ENCODE measurements at places on chromosomes 5 and 9.

GRCh38 chr5:153601377-153601776 is 110.9 kb downstream of the GRIA1 start:
- no peak for DNase-seq

- DNase-seq = no peak
These were observed 11.6 kb upstream of the WHRN start for GRCh38 chr9:114516913-114517312.

GRCh38 chr9:96567203-96567700 is 52.4 kb downstream of the CDC14B start:
- DNase-seq = peak; percentile 50

DNA sequence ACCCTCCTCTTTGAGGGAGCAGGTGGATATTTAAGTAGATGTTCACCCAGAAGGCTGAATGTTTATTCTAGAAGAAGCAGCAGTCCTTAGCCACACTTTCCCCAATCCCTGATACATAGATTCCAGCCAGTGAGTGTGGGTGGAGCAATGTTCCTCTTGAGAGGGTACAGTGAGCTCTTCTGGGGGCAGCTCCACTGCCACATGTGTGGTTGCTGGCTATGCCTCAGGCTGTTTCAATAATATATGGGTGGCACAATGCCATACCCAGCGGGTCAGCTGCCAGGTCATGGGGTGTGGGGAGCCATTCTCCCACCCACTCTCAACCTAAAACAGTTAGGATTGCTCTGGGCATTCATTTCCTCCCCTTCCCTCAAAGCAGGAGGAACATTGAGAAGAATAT is 61.6 kb upstream of the DAB2 start:
- no peak for DNase-seq

GRCh38 chr5:88818296-88818695 is 64.7 kb downstream of the MEF2C start:
- DNase-seq = no peak

- DNase-seq = no peak
These were observed at the start of gene IFNB1 for GRCh38 chr9:21077781-21078180. Gene IFNB1 (minus strand): TSS chr9:21077942. CDS start chr9:21077869, 73 bp downstream.

DNA sequence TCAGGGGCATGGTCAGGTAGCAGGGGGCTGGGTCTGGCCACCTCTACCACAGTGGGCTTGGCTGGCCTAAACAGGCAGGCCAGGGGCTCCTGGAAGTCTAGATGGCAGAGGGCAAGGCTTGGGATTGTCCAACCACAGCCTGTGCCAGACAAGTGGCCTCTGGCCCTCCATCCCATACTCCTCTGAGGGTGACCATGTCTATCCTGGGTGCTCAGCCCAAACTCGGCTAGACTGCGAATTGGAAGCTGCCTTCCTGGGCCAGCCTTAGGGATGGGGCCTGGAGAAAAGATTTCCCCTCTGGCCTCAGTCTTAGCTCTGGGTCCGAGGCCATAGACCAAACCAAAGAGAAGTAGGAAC is 110.5 kb downstream of the PHF2 start:
- DNase-seq = no peak

GRCh38 chr9:129570450-129571297 is 50.2 kb downstream of the C9orf50 start:
- no peak for DNase-seq

DNA sequence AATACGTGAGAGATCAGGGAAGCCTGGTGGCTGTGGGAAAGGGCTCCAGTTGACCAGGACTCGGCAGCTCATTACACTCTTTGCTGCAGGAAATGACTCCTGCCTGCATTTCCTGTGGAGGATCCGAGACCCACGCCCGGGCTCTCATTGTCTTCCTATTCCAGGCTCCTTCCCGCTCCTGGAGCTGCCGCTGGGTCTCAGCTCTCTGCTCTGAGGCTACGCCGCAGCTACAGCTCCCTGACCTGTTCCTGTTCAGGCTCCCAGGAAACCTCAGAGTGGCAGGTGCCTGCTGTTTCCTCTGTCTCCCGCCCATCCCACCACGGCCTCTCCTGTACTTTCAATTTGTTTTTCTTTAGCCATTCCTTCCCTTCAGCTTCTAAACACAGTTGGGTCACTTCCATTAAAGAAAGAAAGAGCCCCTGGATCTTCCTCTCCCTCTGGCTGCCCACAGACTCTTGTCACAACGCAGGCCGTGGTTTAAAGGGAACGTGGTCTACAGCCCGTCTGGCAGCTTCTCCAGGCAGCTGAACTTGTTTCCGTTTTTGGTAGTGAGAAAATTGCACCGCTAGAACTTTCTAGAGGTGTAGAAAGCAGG is 71.5 kb downstream of the IL6ST start:
- DNase-seq = no peak

DNA sequence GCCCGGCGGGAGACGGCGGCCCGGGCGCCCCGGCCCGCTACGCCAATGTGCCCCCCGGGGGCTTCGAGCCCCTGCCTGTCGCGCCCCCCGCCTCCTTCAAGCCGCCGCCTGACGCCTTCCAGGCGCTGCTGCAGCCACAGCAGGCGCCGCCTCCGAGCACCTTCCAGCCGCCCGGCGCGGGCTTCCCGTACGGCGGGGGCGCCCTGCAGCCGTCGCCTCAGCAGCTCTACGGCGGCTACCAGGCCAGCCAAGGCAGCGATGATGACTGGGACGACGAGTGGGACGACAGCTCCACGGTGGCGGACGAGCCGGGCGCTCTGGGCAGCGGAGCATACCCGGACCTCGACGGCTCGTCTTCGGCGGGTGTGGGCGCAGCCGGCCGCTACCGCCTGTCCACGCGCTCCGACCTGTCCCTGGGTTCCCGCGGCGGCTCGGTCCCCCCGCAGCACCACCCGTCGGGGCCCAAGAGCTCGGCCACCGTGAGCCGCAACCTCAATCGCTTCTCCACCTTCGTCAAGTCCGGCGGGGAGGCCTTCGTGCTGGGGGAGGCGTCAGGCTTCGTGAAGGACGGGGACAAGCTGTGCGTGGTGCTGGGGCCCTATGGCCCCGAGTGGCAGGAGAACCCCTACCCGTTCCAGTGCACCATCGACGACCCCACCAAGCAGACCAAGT is 723 bp downstream of the SNX18 start:
- peak; percentile 47 for DNase-seq

DNA sequence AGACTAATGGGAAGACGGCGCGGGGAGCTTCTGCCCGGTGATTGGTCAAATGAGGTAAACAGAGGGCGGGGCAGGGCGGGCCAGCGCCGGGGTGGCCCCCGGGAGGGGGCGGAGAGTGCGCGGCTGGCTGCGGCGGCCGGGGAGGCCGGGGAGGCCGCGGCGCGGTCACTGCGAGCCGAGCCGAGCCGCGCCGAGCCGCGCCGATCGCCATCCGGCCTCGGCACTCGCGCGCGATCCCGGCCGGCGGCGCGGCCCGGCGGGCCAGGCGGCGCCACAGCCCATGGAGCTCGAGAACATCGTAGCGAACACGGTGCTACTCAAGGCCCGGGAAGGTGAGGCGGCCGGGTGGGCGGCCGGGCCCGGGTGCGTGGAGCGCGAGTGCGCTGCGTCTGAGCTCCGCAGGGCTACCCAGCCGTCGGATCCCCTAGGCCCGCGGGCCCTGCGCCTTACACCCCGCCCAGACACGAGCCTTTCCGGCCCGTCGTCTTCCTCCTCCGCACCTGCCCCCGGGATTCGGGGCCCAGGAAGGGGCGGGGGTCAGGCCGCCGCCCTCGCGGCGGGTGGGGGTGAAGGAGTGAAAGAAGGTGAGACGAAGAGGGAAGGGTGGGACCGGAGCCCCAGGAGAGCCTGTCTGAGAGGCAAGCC is at the start of gene GRK6:
Gene GRK6, plus strand, starts transcription at position 111 of the 645 bp plus-strand sequence. Its CDS starts 170 bp downstream, at position 281.
- peak; percentile 39 for DNase-seq

- no peak for DNase-seq
These were observed 140.9 kb downstream of the CCDC171 start for GRCh38 chr9:15693701-15694100.

DNA sequence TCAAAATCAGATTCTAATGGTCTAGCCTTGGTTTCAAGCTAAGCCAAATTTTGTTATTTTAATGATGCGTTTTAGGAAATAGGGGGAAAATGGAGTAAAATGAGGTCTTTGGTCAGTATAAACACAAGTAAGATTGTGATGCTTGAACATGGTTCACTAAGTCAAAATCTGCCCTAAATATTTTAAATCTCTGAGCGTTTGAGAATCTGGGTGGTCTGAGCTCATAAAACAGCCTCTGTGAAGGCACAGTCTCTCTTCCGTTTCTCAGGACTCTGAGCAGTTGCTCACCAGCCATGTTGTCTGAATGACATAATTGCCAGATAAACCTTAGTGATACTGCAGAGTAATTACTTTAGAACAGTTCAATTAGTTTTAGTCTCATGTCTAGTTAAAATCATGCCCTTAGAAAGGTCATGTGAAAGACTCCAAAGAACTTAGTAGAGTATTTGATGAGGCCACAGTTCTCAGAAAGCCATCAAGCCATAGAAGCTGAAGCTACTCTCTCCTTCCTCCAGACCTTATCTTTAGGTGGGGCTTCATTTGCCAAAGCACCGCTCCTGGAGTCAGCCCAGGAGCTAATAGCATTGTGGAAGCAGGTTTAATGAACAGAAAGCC is 257.1 kb upstream of the MAP3K1 start:
- no peak for DNase-seq

- DNase-seq = no peak
These were observed 1.1 kb upstream of the TSPAN17 start for GRCh38 chr5:176646049-176646706.

- no peak for DNase-seq
These were observed 768.8 kb upstream of the GRAMD2B start for GRCh38 chr5:125654392-125654791.

GRCh38 chr9:113421726-113422125 is 11.2 kb downstream of the C9orf43 start:
- no peak for DNase-seq

- DNase-seq = no peak
These were observed 62.7 kb upstream of the MEGF10 start for GRCh38 chr5:127227881-127228280.

DNA sequence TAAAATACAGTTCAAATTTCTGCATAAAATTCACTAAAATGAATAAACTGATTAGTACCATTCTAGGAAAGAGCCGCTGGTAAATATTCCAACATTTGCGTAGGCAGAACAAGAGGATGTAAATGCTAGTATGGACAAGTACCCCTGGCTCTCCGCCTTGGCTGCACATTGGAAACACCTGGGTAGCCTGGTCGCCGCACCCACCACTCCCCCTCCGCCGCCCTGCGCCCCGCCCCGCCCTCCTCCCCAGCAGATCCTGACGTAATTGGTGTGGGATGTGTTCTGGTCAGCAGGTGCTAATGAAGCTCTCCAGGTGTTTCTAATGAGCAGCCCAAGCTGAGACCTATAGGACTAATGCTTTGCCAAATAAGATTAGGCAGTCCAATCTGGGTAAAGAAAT is 225.7 kb downstream of the FRMD3 start:
- no peak for DNase-seq

GRCh38 chr9:4739587-4740387 is 1.2 kb downstream of the AK3 start:
- no peak for DNase-seq

GRCh38 chr9:120436983-120437475 is 142.9 kb downstream of the CDK5RAP2 start:
- DNase-seq = no peak

DNA sequence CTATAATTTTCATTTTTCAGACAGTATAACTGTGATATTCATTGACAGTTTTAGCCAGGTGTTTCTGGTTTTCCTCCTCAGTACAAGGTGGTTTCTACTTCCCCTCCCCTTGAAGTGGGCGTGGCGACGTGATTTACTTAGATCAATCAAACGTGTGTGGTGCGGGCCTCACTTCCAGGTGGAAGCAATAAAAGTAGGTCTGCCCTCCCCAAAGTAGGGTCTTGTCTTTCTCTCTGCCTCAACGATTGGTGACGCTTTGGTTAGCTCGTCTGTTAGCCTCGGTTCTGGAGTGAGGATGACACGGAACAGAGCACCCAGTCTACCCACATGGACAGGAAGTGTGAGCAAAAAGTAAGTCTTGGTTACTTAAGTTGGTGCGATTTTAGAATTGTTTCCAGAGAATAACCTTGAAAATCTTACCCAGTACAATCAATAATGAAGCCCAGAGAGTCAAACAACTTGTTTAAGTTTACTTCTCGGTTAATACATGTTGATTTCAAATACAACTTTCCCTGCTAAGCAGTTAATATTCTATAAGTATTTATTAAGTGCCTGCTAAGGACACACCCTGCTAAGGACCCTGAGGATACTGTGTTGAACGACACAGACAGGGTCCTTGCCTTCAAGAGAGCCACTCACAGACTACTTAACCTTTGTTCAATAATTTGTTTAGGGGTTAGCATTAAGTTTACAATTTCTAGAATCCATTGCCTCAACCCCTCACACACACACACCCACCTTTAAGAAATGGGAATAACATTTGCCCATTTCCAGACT is 48.4 kb downstream of the COX7C start:
- no peak for DNase-seq

GRCh38 chr5:139501381-139501780 is 18.8 kb upstream of the STING1 start:
- no peak for DNase-seq

DNA sequence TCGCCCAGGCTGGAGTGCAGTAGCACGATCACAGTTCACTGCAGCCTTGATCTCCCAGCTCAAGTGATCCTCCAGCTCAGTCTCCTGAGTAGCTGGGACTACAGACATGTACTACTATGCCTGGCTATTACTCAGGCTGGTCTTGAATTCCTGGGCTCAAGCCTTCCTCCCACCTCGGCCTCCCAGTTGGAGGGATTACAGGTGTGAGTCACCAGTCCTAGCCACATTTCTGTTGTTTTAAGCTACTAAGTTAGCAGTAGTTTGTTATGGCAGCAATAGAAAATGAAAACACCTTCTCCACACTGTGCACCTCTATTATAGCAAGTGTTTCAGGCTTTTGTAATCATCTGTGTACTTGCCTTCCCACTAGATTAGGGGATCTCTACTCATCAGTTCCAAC is 588.9 kb upstream of the TLE4 start:
- no peak for DNase-seq
